ENCODE measurements at places on chromosomes 13 and 19. TPM values are rescaled to one million over a fixed set of nuclear protein-coding genes. Genes with fewer than 3 reads are reported as not detected.

NCAN gene
- total RNA-seq, result not detected

MRPL54 gene
- 89.7 TPM for total RNA-seq

FFAR3 gene
- total RNA-seq, result not detected

PPP1R13L gene
- 4.2 TPM for total RNA-seq

ZNF491 gene
- total RNA-seq, result 1.5 TPM

Data from epithelial cell of umbilical artery (primary cell).